ENCODE measurements at places on chromosomes 1 and 21.

GRCh38 chr1:226203655-226204054 is 17.1 kb upstream of the ACBD3 start:
- DNase-seq, result no peak
- H3K27ac ChIP-seq, result no peak overlapping the region
- H3K27me3 ChIP-seq, result no peaks in the 10 kb centered on the region
- no peaks in the 10 kb centered on the region for H3K36me3 ChIP-seq
- H3K4me3 ChIP-seq, result no peak overlapping the region

DNA sequence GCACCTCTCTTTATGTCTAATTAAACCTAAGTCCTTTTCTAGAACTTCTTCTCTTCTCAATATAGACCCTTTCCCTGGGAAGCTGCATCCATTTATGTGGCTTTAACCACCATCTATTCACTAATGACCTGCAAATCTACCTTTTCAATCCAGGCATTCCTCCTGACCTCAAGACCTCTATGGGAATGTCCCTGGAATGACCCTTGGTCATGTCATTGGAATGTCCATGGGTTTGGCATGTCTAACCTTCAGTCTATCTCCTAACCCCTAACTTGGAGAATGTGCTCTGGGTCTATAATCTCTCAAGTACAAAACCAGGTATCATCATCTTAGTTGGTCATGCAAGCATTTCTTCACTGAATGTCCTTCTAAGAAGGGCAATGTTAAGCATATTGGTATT is 196.1 kb downstream of the KCNH1 start:
- H3K36me3 ChIP-seq, result no peaks in the 10 kb centered on the region
- H3K4me3 ChIP-seq, result no peak overlapping the region
- no peaks in the 10 kb centered on the region for H3K27me3 ChIP-seq
- DNase-seq, result no peak
- no peaks in the 10 kb centered on the region for H3K4me1 ChIP-seq

DNA sequence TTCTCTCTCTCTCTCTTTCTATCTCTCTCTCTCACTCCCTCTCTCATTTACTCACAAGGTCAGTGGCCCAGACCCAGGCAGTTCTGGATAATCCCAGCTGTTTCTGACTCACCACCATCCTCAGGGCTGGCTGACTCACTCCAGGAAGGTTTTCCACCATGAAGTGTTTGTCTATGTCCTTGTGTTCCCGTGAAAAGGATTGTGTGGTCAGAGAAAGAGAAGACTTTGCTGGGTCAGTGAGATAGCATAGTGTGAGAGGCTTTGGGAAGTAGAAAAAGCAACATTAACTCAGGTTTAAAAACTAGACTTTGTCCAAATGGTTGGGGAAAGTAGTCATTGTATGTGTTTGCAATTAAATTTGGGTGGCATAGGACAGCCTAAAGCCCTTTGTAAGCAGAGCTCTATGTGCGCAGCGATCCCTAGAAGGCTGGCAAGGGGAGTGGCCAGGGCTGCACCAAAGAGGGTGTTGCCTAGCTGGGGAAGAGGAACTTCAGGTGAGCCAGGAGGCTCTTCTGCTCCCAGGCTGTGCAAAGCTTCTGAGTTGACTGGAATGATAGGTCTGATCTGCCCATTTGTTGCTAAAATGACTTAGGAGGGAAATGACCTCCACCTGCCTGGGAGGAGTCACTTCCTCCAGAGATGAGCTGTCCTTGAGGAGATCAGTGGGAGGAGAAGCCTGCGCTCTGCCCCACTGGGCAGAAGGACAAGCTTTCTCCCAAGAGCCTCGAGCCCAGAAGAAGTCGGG is 4.9 kb upstream of the CAPN2 start:
- DNase-seq, result peak; percentile 82
- peak overlapping the region; percentile 81 for H3K27ac ChIP-seq
- H3K4me1 ChIP-seq, result peaks cover 29% of the 10 kb centered on the region

GRCh38 chr1:19411612-19412011 is 73.7 kb downstream of the CAPZB start:
- H3K36me3 ChIP-seq, result no peaks in the 10 kb centered on the region
- no peak for DNase-seq

GRCh38 chr1:101846820-101847219 is 149.9 kb downstream of the OLFM3 start:
- no peak overlapping the region for H3K27ac ChIP-seq
- no peaks in the 10 kb centered on the region for H3K4me1 ChIP-seq
- H3K4me3 ChIP-seq, result no peak overlapping the region

DNA sequence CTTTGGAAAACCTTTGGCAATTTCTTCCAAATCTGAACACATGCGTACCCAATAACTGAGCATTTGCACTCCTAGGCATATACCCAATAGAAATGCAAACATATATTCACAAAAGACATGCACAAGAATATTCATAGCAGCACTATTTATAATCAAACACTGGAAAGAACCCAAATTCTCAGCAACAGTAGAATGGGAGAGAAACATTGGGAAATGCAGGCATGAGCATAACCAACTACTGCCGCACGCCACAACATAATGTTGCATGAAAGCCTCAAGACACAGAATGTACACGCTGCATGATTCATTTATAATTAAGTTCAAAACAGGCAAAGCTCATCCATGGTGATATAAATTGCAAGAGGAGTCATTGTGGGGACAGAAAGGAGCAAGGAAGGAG is 69.5 kb upstream of the FBXO28 start:
- H3K4me1 ChIP-seq, result no peaks in the 10 kb centered on the region
- no peaks in the 10 kb centered on the region for H3K27me3 ChIP-seq
- no peak overlapping the region for H3K27ac ChIP-seq
- H3K4me3 ChIP-seq, result no peak overlapping the region
- H3K36me3 ChIP-seq, result no peaks in the 10 kb centered on the region
- DNase-seq, result no peak
